Activated naive CD8-positive, alpha-beta T cell treated with anti-CD3 and anti-CD28 coated beads, Interleukin-2, amount 50 U/mL, for 24 hours (primary cell): ENCODE measurements at places on chromosomes 7 and 10.

GRCh38 chr7:144118341-144118740 is 4.6 kb upstream of the OR2A14 start:
- no peak overlapping the region for H3K4me3 ChIP-seq
- no peak overlapping the region for H3K27ac ChIP-seq
- peaks cover 4% of the 10 kb centered on the region for H3K27me3 ChIP-seq

DNA sequence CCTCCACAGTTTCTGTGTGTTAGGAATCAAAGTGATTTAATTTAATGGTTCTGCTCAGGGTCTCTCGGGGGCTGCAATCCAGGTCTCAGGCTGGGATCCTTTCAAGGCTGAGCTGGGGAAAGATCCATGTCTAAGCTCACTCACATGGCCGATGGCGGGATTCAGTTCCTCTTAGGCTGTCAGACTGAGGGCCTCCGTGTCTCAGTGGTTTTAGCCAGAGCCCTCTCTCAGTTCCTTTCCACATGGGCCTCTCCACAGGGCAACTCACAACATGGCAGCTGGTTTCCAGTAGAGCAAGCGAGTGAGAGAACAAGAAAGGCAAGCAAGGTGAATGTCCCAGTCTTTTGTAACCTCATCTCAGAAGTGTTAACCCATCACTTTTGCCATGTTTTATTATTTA is 26.9 kb downstream of the CAV1 start:
- no peak for DNase-seq
- H3K4me3 ChIP-seq, result no peak overlapping the region
- H3K27me3 ChIP-seq, result peaks cover 26% of the 10 kb centered on the region
- peaks cover 3% of the 10 kb centered on the region for H3K4me1 ChIP-seq
- H3K27ac ChIP-seq, result no peak overlapping the region

DNA sequence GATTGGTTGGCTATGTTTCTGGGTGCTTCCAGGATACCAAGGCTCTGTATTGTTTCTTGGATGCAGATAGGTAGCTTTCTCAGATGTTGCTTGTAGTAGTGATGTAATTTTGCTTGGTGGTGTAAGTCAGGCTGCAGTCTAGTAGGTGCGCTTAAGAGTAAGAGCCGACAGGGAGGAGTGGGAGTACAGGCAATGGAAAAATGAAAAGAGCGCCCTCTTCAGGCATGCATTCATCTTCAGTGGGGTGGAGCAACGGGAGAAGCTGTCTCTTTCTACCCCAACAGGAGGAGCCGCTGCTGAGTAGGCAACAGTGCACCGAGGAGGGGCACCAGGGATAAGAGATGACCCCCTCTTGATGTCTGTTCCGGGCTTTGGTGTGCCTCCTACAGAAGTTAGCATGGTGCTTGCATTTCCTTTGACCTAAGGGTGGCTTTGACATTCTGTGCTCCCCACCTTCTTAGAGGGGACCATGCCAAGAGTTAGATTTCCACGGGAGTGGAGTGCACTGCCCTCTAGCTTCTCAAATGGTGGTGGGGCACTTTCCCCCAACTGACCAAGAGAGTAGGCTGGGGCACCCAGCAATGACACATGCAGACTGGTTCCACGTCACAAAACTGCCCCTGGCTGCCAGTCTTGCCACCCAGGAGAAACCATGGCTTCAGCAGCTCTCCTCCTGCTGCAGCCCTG is 56.1 kb downstream of the ZNF783 start:
- H3K27ac ChIP-seq, result no peak overlapping the region
- H3K4me3 ChIP-seq, result no peak overlapping the region
- H3K4me1 ChIP-seq, result peaks cover 11% of the 10 kb centered on the region
- peak; percentile 11 for DNase-seq

DNA sequence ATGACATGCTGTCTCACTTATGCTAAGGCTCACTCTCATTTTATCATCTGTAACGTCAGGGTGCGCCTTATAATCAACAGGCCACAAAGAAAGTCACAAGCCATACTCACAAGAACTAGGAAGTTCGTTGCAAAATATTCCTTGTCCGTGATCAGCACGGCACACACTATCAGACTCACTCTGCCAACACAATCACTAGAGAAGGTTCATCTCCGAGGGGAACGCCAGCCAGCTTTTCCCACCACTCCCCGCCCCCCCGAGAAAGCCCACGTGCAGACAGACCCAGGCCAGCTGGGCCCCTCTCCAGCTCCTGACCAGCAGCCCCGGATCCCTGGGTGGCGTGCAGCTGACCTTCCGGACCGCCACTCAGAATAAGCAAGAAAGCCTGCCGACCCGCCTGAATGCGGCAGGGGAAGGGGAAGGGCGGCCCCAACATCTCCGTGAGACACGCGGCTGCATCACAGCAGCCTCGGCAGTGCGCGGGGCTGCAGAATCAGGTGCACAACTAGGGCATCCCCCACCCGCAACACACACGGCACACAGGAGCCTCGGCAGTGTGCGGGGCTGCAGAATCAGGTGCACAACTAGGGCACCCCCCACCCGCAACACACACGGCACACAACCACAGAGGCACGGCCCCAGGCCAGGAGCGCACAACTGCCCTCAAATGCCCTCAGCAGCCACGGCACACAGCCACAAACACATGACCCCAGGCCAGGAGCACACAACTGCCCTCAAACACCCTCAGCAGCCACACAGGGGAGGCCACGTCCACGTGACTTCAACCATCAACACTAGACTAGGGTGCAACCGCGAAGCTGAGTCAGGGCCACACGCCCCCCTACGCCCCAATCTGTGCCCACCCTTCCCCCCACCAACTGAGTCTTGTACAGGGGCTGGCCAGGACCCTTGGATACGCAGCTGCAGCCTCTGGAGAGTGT is 2.5 kb upstream of the GPR146 start:
- peaks cover 2% of the 10 kb centered on the region for H3K36me3 ChIP-seq
- DNase-seq, result no peak
- peaks cover 22% of the 10 kb centered on the region for H3K27me3 ChIP-seq
- H3K27ac ChIP-seq, result no peak overlapping the region

GRCh38 chr10:46560952-46561351 is 4.5 kb upstream of the GPRIN2 start:
- no peak overlapping the region for H3K4me3 ChIP-seq
- peaks cover 3% of the 10 kb centered on the region for H3K27me3 ChIP-seq
- H3K36me3 ChIP-seq, result no peaks in the 10 kb centered on the region
- peaks cover 3% of the 10 kb centered on the region for H3K4me1 ChIP-seq
- H3K27ac ChIP-seq, result no peak overlapping the region
- no peak for DNase-seq

GRCh38 chr10:44306147-44306710 is 78.7 kb downstream of the CXCL12 start:
- H3K27ac ChIP-seq, result no peak overlapping the region
- H3K36me3 ChIP-seq, result no peaks in the 10 kb centered on the region
- peaks cover 7% of the 10 kb centered on the region for H3K27me3 ChIP-seq
- peaks cover 6% of the 10 kb centered on the region for H3K4me1 ChIP-seq
- H3K4me3 ChIP-seq, result no peak overlapping the region
- no peak for DNase-seq

DNA sequence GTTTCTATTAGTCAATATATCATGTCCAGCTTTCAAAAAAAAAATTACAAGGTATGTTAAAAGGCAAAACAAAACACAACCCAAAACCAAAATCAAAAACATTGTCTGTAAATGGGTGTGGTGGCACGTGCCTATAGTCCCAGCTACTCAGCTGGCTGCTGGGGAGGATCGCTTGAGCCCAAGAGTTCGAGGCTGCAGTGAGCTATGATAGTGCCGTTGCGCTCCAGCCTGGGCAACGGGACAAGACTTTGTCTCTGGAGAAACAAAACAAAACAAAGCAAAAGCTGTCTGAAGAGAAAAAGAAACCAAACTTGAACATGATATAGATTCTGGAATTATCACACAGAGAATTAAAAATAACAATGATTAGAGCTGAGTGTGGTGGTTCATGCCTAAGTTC is 10.3 kb upstream of the CPA5 start:
- H3K27me3 ChIP-seq, result no peaks in the 10 kb centered on the region
- H3K4me1 ChIP-seq, result no peaks in the 10 kb centered on the region
- H3K4me3 ChIP-seq, result no peak overlapping the region

DNA sequence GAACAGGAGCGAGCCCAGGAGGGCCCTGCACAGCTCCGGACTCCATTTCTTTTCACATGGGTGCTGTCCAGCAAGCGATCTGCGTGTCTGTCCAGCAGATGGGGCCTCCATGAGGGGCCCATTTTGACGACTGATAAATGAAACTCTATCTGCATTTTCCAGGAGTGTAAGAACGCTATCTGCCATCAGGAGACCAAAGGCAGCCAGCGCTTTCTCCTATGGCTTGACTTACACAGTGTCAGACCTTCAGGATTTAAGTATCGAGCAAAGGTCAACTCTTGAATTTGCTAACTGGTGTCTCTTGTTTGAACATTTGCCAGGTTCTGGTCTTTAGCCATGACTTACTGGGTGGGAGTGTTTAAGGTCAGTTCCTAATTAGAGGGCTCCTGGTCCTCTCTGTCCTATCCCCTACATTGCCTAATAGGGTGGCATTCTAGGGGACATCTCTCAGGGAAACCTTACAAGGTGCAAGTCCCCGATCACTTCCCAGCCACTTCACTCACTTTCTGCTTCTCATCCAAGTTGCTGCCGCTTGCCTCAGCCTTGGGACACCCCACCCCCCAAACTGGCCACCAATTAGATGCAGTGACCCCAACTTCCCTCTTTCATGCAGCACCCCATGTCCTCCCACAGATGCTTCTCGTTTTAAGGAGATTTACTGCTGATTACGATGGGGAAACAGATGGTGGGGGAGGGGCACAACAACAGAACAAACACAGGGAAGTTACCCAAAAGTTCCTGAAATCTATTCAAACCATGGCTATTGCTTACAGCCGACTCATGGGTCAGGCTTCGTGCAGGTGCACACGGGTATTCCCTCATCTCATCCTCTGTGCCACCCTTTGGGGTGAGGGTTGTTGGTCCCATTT is 20.0 kb downstream of the VSIR start:
- peak overlapping the region; percentile 78 for H3K27ac ChIP-seq
- H3K36me3 ChIP-seq, result peaks cover 53% of the 10 kb centered on the region
- no peak for DNase-seq
- peaks cover 96% of the 10 kb centered on the region for H3K4me1 ChIP-seq
- H3K27me3 ChIP-seq, result no peaks in the 10 kb centered on the region

- H3K36me3 ChIP-seq, result no peaks in the 10 kb centered on the region
- peaks cover 10% of the 10 kb centered on the region for H3K27me3 ChIP-seq
- no peaks in the 10 kb centered on the region for H3K4me1 ChIP-seq
- no peak overlapping the region for H3K27ac ChIP-seq
- H3K4me3 ChIP-seq, result no peak overlapping the region
Measured at GRCh38 chr10:129191797-129192196, 275.2 kb upstream of the MGMT start.

DNA sequence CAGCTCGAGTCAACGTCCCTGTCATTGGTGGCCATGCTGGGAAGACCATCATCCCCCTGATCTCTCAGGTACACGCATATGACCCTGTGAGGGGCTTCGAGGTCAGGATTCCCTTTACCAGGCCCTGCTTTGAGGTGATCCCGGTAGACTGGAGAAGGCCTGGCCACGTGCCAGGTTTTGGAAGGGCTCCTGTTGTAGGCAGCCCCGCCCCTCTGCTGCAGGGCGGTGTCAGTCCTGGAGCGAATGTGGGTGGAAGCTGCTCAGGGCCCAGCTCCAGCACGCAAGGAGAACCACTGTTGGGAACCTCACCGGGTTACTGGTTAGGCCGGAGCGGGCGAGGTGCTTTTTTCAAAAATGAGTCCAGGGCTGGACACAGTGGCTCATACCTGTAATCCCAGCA is 15.6 kb downstream of the MDH2 start:
- peaks cover 12% of the 10 kb centered on the region for H3K4me1 ChIP-seq
- no peak for DNase-seq
- peaks cover 48% of the 10 kb centered on the region for H3K36me3 ChIP-seq

DNA sequence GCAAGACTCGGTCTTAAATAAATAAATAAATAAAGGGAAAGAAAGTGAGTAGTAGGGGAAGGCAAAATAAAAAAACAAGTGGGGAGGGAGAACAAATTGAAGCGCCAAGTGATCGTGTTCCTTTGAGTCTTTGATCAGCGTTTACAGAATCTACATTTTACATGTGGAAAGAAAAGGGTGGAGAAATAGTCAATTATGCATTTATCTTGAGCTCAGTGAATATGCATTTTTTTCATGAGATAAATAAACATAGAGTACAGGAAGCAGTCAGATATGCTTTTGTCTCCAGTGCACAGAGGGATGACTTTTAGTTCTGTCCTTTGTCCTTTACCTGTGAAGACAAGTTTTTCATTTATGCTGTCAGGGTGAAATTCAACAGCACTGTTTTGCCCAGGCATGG is 6.1 kb upstream of the GUSB start:
- no peak overlapping the region for H3K4me3 ChIP-seq
- peaks cover 5% of the 10 kb centered on the region for H3K27me3 ChIP-seq
- H3K27ac ChIP-seq, result no peak overlapping the region
- H3K4me1 ChIP-seq, result no peaks in the 10 kb centered on the region
- no peak for DNase-seq
- H3K36me3 ChIP-seq, result no peaks in the 10 kb centered on the region

- DNase-seq, result no peak
- no peaks in the 10 kb centered on the region for H3K4me1 ChIP-seq
- no peak overlapping the region for H3K27ac ChIP-seq
- no peak overlapping the region for H3K4me3 ChIP-seq
Measured at GRCh38 chr10:10326116-10326515, 691.6 kb upstream of the CELF2 start.

DNA sequence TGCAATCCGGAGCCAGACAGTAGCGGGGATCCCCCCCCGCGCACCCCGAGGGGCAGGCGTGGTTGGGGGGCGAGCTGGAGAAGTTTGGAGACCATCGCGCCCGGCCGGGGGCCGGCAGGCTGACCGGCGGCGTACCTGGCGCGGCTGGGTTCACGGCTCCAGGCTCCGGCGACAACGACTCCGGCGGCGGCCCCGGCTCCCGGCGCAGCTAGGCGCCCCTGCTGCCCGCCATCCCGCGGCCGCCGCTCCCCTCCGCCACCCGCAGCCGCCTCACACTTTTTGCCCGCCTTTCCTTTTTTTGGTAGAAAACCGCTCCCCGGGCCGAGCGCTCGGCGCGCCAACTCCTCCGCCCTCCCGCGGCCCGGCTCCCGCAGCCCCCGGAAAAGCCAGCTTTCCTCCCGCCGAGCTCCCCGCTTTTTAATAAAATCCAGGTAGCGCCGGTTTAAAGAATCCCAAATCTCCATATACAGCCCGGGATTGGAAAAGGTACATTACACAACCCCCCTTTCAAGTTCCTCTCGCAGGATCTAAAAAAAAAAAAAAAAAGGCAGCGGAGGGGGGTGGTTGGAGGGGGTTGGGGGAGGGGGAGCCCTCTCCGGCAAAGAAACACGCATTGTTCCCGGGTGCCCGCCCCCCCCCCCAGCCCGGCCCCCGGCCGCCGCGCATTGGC is at the start of gene TNRC18:
TNRC18 (minus strand) TSS at position 529 of the 670 bp plus-strand sequence. CDS start 2,588 bp downstream, outside the sequence.
- no peaks in the 10 kb centered on the region for H3K36me3 ChIP-seq
- H3K4me1 ChIP-seq, result peaks cover 40% of the 10 kb centered on the region
- peak within 1 kb of the TSS; percentile 74 for H3K4me3 ChIP-seq
- no peak within 1 kb of the TSS for H3K27ac ChIP-seq
- no peak for DNase-seq
